ENCODE measurements at places on chromosomes 6 and 20. TPM values are rescaled to one million over a fixed set of nuclear protein-coding genes. Genes with fewer than 3 reads are reported as not detected.

GABRR1 gene
- not detected for total RNA-seq

GRCh38 chr6:121354764-121355163 is 20.5 kb upstream of the TBC1D32 start:
- no peak for DNase-seq
- H3K27me3 ChIP-seq = peaks cover 17% of the 10 kb centered on the region
- H3K4me3 ChIP-seq = no peak overlapping the region
- no peaks in the 10 kb centered on the region for H3K4me1 ChIP-seq

DNA sequence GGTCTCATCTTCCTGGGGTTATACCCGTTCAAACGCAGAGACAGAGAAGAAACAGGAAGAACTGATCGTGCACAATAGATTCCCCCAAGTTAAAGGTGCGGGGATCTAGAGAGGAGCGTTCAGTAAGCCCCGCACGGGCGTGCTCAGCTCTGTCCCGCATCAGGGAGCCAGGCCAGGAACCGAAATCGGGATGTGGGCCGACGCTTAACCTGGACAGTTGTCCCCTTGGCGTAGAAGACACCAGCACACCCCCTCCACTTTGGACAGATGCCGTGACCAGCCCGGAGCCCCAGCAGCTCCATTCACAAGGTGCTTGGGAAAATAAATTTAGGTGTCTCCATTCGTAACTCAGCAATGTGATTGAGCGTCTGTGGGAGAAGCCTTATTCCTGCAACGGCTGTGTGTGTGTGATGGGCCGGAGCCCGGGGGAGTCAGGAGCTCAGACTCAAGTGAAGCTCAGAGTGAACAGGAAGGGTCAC is 24.0 kb upstream of the GATA5 start:
- no peak overlapping the region for H3K4me3 ChIP-seq
- no peak overlapping the region for H3K27ac ChIP-seq
- no peaks in the 10 kb centered on the region for H3K27me3 ChIP-seq
- no peak for DNase-seq

ZKSCAN4 gene
- total RNA-seq = 4.6 TPM

OR2J3 gene
- not detected for total RNA-seq

LAMP5 gene
- total RNA-seq = not detected

DNA sequence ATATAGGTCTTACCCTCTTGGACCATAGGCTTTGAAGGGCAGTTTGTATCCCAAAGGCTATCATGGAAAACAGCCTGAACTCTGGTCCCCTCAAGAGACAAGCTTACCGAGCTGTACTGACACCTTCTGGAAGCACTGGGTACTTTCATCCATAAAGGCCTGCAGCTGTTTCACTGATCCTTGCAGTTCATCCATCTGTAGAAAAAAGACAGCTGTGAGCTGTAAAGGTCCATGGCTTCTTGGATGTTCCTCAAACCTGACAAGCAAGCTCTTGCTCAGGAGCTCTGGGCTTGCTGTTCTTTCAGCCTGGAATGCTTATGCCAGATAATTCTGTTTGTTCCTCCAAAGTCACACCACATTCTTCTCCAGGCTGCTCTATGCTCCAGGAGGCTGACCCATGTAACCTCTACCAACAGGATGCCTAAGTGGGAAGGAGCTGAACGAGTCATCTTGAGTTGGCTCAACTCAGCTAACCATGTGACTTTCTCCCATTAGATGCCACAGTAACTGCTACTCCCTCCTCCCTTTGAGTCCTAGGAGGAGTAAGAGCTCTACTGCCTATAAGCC is 8.8 kb upstream of the NDRG3 start:
- no peak overlapping the region for H3K27ac ChIP-seq
- H3K36me3 ChIP-seq = peaks cover 64% of the 10 kb centered on the region

NKX2-4 gene
- total RNA-seq = not detected

DNA sequence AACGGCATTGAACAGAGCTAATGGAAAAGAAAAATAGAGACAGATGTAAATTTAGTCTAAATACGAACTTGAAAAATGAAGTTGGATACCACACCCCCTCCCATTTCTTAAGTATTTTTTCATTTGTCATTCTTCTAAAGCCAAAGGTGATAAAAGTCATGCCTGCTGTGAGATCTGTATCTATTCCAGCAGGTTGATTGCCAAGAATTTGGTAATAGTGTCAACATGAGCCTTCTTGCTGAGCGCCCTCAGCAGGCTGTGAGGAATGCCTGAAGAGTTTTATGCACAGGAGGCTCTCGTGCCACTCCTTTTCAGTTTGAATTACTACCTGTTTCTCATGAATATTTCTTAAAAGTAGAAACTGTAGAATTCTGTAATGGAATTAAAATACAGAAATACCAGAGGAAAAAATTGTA is 165.4 kb downstream of the QKI start:
- H3K4me3 ChIP-seq = no peak overlapping the region
- DNase-seq = no peak

EPHA7 gene
- total RNA-seq = not detected

- H3K4me1 ChIP-seq = no peaks in the 10 kb centered on the region
- H3K36me3 ChIP-seq = no peaks in the 10 kb centered on the region
- H3K4me3 ChIP-seq = no peak overlapping the region
Observed at GRCh38 chr6:126661646-126662045, 321.7 kb downstream of the CENPW start.

DNA sequence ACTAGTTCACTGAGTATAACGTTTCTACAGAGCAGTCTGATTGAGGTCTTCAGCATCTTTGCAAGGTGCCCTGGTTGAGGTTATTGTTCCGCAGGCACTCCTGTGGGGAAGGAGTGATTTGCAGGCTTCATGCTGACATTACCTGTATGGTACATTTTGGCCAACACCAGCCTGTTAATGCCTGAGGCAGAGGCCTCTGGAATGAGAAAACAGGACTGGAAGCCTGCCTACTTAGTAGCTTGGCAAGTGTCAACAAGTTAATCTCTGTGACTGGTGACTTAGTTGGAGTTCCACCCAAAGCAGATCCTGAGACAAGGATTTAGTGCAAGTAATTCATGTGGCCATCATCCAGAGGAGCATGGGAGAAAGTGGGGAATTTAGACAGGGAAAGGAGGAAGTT is 24.6 kb downstream of the MAS1 start:
- H3K27me3 ChIP-seq = peaks cover 17% of the 10 kb centered on the region
- H3K4me3 ChIP-seq = no peak overlapping the region
- DNase-seq = no peak

ADGRB3 gene
- 0.14 TPM for total RNA-seq

DNA sequence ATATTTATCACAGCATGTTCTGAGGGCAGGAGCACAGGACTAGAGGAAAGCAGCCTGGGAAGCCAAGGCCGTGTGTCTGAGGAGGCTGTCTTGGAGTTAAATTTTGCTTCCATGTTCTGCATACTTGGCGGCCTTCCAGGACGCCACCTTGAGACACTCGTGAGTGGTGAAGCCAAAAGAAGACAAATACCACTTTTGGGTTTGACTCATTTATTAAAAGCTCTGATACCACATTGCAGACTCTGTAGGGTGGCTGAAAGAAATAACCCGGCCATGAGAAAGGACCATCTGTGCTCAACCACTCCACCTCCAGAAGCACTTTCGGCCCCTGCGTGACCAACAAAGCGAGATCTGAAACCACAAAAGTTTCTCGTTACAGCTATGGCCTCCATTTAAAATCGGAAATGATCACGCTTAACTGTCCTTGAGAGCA is 120.0 kb downstream of the TMEM242 start:
- no peak overlapping the region for H3K27ac ChIP-seq
- no peak overlapping the region for H3K4me3 ChIP-seq
- H3K36me3 ChIP-seq = peaks cover 53% of the 10 kb centered on the region
- H3K27me3 ChIP-seq = no peaks in the 10 kb centered on the region
- no peaks in the 10 kb centered on the region for H3K4me1 ChIP-seq

- no peaks in the 10 kb centered on the region for H3K27me3 ChIP-seq
- H3K4me1 ChIP-seq = peaks cover 5% of the 10 kb centered on the region
- no peaks in the 10 kb centered on the region for H3K36me3 ChIP-seq
- DNase-seq = no peak
- H3K4me3 ChIP-seq = no peak overlapping the region
- H3K27ac ChIP-seq = no peak overlapping the region
Observed at GRCh38 chr6:5729080-5729434, 277.7 kb downstream of the NRN1 start.

DNA sequence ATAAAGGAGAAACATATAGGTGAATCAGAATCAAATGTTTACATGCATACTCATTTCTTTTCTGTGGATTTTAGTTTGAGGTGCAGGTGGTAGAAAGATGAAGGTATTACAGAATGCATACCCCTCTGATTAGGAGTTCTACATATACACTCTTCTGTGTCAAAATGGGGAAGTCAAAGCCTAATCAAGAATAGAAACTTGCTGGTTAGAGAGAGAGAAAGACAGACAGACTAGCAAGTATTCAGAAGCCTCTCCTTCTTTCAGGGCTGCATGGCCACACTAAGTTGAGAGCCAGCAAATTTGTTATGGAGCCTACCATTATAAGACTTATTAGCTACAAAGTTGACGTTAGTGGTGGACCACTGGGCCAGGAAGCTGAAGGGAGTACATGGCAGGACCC is 358.3 kb upstream of the EYS start:
- no peaks in the 10 kb centered on the region for H3K36me3 ChIP-seq
- no peaks in the 10 kb centered on the region for H3K4me1 ChIP-seq
- H3K27ac ChIP-seq = no peak overlapping the region
- no peaks in the 10 kb centered on the region for H3K27me3 ChIP-seq
- DNase-seq = no peak

GRCh38 chr6:84498905-84499304 is 265.5 kb downstream of the TBX18 start:
- no peak overlapping the region for H3K27ac ChIP-seq
- DNase-seq = no peak
- H3K4me1 ChIP-seq = no peaks in the 10 kb centered on the region

HSPA12B gene
- total RNA-seq = not detected
